ENCODE measurements at places on chromosomes 4 and X.

DNA sequence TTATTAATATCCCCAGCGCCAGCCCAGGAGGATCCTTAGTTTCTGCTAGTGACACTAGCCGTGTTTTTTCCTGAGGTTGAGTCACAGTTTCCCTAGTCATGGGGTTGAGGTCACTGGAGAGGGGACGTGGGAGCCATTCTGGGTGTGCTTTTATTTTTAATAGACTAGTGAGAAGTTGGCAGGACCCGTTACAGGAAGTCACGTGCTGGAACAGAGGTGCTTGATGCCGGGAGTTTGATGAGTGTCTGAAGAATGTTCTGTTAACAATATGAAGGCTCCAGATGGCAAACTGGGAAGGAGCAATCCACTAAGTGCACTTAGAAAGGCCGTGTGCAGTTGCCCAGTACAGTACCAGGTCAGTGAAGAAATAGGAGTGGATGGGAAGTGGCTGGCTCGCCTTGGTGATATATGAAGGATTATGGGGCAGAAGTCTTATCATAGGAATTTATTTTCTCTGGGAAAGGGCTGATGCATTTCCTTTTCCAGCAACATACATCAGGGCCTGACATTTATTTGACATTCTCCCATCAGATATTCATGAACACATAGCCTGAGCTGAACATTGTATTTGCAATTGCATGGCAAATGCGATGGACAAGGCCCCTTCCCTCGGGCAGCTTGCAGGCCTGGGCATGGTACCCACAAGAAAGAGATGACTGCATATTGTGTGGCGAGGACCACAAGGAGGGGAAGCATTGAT is 291.8 kb downstream of the FBXW7 start:
- DNase-seq: no peak

- peak; percentile 92 for DNase-seq
These were observed 1.4 kb upstream of the MAGED1 start for GRCh38 chrX:51891821-51892551.

- no peak for DNase-seq
These were observed 7.1 kb downstream of the SMARCAD1 start for GRCh38 chr4:94214703-94215319.

DNA sequence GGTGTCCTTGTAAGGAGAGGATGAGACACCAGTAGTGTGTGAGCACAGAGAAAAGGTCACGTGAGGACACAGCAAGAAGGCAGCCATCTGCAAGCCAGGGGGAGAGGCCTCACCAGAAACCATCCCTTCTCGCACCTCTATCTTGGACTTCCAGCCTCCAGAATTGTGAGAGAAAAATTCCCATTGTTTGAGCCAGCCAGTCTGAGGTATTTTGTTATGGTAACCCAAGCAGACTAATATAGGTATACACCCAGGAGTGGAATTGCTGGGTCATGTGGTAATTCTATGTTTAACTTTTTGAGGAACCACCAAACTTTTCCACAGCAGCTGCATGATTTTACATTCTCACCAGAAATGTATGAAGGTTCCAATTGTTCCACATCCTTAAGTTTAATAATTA is 25.6 kb downstream of the ZDHHC9 start:
- no peak for DNase-seq

- DNase-seq: no peak
These were observed at the start of gene ESX1 for GRCh38 chrX:104254442-104255115. ESX1 (minus strand) TSS chrX:104254933; CDS start chrX:104254849, 84 bp downstream.

DNA sequence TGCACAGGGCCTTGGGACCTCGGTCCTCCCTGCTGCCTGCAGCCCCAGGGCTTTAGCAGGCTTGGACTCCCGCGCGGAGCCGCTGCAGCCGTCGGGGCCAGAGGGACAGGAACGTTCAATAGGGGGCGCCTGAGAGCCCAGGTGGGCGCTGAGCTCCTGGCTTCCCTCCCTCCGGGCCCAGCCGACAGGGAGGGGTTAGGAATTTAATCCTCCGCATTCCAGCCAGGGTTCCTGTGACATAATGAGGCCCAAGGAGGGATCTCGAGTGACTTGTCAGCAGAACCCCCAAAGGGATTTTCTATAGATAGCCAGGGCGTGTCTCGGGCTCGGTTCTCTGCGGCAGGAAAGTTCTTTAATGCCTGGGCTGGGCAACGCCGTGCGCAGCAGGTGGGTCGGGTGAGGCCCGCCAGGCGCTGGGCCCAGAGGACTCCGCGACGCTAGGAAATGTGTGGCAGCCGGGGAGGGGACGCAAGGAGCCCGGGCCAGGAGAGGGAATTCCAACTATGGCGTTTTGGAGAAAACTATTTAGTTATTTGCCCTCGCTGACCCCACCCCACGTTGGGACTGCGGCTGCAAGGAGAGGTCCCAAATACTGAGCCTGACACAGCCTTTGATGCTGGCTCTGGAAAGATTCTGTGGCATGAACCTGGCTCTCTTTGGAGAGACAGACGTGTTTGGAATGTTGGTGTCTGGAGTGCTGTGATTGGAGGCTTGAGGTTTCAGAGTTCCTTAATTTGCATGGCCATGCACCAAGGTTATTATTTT is 285.2 kb upstream of the GATB start:
- DNase-seq: peak; percentile 19

DNA sequence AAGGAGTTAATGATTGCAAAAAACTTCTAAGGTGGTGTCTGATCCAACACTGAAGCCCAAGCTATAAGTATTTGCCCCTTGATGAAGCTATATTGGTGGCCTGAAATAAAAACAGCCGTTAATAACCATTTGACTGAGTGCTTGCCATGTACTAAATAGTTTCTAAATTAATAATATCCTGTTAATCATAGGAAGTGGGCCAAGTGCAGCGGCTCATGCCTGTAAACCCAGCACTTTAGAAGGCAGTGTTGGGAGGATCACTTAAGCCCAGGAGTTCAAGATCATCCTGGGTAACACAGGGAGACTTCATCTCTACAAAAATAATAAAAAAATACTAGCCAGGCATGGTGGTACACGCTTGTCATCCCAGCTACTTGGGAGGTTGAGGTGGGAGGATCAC is 8.3 kb downstream of the NDP start:
- DNase-seq: peak; percentile 22

DNA sequence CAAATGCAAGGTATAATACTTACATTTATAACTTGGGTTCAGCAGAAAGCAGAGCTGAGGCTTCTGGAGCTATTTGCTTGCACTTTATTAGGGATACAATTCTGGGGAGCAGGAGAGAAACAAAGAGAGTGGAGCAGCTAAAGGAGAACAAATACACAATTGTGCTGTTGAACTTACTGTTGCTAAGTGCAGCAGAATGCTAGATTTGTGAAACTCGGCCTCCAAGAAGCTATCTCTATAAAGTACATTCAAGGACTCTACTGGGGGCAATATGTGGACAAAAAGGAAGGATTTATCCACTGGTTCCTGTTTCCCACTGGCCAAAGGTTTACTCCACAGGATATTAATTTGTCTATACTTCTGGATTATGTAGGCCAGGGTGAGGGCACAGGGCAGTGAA is 86.8 kb downstream of the PPP1R2C start:
- DNase-seq: no peak

DNA sequence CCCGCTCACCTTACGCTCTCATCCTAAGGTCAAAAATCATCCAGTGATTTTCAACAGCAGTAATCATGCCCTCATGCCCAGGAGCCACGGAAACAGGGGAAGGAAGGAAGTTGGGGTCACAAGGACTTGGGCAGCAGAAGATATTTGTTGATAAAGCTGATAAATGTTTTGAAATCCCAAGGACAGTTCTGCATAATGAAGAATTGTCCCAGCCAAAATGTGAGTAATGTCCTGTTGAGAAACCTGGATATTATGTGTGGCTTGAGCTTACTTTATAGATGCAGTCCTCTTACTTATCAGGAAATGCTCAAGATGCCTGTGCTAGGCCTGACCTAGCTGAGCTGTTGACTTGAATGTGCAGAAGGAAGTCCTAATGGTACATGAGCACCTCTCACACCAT is 263.0 kb upstream of the ZFP42 start:
- no peak for DNase-seq

DNA sequence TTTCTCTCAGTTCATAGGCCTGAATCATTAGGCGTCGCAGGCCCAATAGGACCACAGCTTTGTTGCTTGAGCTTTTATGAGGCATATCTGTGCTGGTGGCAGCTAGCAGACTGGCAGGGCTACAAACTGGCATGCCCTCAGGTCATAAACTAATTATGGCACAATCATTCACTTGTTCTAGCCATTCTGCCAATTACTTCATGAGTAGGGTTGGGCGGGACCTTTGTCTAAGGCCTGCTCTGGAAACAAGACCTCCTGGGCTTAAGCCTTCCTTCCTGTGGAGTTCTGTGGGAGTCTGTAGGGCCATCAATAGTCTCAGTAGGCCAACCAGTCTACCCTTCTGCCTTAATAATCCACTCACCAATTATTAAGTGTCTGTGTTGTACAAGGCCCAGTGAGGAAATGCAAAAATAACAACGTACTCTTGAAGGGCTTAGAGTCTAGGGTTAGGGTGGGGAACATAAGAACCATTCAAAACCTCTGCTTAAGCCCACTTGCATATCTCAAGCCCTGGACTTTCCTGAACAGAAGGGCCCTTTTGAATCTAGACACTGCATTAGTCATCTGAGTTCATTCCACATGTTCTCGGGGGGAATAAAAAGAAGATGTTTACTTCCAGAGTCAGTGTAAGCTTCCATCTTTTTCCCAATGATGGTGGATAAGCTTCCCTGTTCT is 44.5 kb downstream of the SHROOM4 start:
- DNase-seq: no peak

- no peak for DNase-seq
These were observed 58.8 kb downstream of the PPP3CA start for GRCh38 chr4:101288365-101289145.

DNA sequence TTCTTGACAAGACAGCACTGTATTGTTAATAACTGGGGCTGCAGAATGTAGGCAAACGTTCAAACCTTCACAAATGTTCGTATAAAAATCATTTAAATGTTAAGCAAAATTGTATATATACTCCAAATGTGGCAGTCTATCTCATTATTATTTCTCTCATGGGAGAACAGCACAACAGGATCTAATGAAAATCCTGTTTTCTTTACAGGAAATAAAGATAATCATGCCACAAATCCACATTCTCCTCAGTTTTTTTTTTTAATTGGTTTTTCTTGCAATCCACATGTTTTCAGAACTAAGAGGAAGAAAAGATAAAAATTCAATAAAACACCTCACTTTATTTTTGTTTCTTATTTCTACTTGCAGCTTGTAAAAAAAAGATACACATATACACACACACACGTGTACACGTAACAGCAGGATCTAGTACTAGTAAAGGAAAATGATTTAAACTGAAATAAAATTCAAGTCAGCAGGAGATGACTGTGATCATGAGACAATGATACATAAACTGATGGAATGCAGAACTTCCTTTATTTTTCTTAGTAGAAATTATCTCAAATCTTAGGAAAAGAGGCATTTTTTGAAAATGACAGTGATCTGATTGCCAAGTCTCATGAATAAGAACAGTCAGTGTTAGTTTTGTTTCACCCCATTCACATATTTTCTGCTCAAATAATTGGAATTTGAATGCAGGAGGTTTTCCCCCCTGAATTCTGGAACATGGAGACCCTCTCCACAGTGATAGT is 11.3 kb downstream of the APBB2 start:
- peak; percentile 69 for DNase-seq

- DNase-seq: peak; percentile 20
These were observed 46.0 kb upstream of the MGST2 start for GRCh38 chr4:139619644-139620043.

- DNase-seq: no peak
These were observed 324.6 kb downstream of the MID1IP1 start for GRCh38 chrX:39125834-39126233.

DNA sequence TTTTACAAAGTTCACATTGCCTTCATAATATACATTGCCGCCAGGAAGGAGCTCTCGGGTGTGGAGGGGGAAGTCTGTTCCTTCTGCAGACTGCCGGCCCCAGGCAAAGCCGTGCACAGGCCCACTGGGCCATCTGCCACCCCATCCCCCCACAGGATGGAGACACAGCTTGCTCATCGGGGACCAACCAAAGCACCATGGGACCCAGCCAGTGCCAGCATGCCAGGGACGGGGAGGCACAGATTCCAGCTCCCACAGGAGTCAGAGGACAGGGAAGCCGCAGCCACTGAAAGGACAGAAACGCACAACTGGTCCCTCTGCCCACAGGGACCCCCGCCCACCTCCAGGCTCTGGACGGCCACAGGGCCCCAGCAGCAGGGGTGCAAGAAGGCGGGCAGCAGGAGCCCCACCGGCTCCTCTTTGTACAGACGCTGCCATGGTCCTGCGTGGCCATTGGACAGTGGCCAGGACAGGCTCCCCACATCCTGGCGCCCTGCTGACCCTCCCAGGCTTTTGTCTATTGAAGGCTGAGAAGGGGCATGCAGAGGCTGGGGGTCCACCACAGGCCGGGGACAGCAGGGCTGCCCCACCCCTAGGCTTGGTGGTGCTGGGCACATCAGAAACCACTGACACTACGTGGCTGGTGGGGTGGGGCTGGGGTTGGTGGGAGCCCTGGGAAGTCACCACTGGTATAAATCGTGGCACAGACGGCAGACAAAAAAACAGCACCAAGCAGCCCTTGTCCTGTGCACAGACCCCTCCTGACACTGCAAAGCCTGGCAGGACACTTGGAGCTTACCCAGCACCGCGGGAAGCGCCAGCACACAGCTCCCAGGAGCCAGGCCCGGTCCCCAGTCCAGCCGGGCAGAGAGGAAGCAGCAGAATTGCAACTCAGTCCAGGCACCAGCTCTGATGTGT is 89.0 kb downstream of the FAM53A start:
- no peak for DNase-seq

- peak; percentile 63 for DNase-seq
These were observed at the start of gene SULT1B1 for GRCh38 chr4:69760455-69760854. SULT1B1 (minus strand) TSS chr4:69760620; CDS start chr4:69755217, 5,403 bp downstream.

DNA sequence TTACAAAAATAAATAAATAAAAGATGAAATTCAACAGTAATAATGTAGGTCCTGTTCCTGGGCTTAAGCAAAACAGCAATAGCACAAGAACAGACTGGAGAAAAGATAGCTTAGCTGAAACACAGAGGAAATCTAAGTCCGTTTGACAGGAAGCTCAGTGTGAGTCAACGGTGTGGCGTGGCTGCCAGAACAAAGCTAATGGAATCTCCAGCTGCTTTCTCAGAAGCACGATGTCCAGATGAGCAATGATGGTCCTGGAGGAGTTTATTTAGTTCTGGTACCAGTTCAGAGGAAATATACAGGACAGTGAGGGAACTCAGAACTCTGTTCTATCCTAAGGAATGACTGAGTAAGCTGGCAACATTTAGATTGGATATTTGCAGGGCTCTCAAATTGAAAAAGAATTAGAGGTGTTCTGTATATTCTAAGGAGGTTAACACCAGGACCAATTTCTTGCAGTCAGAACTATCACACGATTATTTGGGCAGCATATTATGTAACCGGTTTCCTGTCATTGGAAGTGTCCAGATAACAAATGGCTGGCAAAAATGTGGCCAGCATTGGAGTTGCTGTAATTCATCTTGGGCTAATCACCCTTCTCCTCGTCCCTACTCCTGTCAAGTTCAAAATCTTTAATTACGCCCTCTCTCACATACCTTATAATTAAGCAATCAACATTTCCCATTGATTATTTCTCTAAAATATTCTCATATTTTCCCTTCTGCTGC is 12.7 kb downstream of the GAB3 start:
- peak; percentile 73 for DNase-seq

- peak; percentile 60 for DNase-seq
These were observed 23.7 kb downstream of the DCHS2 start for GRCh38 chr4:154467886-154468285.

Measured in fibroblast of skin of right biceps (primary cell).